ENCODE measurements at places on chromosomes 6 and 20.

GRCh38 chr20:11080781-11081377, 407.1 kb upstream of the JAG1 start:
- no peak for DNase-seq

GRCh38 chr6:156474507-156475120, 302.6 kb upstream of the ARID1B start:
- no peak for DNase-seq

- DNase-seq = no peak
Measured at GRCh38 chr6:7468382-7469081, 72.9 kb upstream of the DSP start.

- DNase-seq = no peak
Measured at GRCh38 chr6:37368961-37369320, 15.2 kb downstream of the RNF8 start.

DNA sequence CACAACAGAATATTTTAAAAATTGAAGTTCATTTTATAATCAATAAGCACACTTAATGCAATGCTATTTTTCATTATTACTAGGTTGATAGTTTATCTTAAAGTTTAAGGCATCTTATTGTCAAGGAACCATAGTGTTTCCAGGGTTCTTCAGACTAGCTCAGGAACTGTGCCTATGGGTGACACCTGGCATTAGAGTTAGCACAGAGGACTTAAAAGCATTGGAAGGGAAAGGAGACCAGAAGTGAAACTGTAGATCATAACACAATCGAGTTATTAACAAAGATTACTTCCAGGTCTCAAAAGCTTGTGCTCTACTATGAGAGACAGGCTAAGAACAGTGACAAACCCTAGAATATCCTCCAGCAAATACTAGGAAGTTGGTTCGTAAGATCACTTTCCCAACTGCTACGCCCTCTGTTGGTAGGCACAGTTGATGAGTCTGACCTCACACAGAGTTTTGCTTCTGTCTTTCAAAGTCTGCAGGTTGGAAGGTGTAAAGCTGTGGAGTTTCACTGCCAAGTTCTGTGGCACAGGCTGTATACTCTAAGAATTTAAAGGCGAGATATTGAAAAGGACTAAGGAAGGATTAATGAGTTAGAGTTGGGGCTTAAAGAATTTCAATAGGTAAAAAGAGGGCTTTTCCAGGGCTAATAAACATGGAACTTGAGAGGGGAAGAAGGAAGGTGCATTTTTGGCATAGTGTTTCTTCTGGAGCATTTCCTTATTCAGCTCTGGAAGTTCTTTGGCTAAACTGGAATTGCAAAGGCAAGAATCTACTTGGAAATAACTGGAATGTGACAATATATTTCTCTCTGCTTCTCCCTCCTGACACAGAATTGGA, 531.3 kb upstream of the JAG1 start:
- DNase-seq = peak; percentile 33
